ENCODE measurements at places on chromosomes 16 and 17.
A peak's percentile ranks its signal among the peaks of the same experiment; 100 is the strongest.

GRCh38 chr17:74785096-74785980 is 9.2 kb upstream of the NAT9 start:
- peak; percentile 48 for DNase-seq

DNA sequence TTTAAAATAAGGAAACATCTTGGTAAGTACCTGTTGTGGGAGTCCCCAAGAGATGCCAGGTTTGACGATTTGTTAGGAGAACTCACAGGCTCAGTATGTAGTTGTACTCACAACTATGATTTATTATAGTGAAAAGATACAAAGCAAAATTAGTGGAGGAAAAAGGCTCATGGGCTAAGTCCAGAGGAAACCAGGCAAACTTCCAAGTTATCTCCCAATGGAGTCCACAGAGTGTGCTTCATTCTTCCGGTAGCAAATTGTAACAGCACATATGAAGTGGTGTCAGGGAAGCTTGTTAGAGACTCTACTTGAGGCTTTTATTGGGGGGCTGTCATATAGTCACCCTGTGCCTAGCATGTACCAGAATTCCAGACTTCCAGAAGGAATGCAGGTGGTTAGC is 2.3 kb downstream of the DDX19A start:
- no peak for DNase-seq

DNA sequence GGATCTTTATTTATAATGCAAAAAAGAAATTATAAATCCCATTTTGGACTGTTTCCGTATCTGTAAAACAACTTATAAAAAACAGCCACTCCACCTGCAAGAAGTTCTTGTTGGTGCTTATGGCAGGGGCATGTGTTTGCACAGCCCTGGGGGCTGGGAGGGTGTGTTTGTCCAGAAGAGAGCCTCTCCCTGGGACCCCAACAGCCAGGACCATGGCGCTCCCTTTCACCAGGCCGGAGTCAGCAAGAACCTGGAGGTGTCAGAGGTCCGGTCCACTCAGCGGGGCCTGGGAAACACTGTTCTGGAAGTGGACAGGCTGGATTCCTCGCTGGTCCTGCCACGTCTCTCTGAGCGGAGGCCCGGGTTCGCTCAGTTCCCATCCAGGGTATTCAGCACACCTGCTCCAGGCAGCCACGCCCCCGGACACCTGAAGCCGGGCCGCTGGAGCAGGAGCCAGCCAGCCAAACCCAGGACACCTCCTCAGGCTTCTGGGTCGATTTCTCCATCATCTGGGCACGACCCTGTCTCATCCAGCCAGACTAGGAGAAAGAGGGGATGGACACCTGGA is 18.9 kb upstream of the GINS2 start:
- no peak for DNase-seq

GRCh38 chr17:80539022-80539641 is 5.5 kb upstream of the RPTOR start:
- DNase-seq, result no peak

GRCh38 chr17:45705123-45706009 is 78.8 kb upstream of the CRHR1 start:
- no peak for DNase-seq

DNA sequence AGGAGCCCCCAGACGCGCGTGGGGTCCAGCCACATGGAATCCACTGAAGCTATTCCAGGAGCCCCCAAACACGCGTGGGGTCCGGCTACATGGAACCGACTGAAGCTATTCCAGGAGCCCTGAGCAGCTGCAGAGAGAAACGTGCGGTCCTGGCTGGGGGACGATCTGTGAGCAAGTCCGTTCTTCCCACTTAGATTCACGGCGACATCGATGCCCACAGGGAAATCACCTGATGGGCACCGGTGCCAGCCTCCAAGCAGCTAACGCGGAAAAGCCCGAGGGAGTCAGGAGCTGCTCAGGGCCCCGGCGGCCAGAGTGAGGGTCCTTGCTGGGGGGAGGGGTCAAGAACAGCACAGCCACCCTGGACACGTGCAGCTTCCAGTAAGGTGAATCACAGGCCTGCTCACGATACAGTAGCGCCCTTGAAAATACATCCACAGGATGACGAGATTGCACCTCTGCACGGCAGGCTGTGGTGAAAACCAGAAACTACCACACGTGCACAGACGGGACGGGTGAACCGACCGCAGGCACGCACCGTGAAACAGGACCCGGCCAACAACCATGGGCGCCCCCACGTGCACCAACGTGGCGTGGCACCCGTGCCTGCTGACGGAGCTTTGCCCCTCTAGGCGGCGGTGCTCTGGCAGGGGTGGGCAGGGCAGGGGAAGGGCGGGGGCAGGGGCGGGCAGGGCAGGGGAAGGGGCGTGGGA is 77.7 kb upstream of the GNG13 start:
- peak; percentile 33 for DNase-seq

- no peak for DNase-seq
These were observed 8.0 kb downstream of the TNRC6A start for GRCh38 chr16:24737391-24737871.

- DNase-seq, result no peak
These were observed 359.1 kb downstream of the SEC14L1 start for GRCh38 chr17:77499699-77500435.

DNA sequence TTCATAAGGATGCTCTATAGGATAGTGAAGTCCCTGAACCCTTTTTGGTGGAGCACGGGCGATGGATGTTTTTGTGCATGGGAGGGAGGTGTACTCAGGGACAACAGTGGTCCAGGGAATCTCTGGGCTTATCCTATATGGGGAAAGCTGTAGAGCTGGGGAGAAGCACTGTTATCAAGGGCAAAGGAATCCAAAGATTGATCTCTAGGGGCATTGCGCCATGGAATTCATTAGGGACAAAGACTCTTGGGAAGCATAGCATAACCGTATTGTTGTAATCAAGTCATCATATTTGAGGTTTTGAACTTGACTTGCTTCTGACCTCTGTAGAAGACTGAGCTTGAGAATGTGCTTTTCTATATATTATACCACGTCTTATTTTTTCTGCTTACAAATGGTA is 172.9 kb upstream of the ZFHX3 start:
- DNase-seq, result no peak

GRCh38 chr16:73504591-73505575 is 457.0 kb upstream of the ZFHX3 start:
- no peak for DNase-seq

DNA sequence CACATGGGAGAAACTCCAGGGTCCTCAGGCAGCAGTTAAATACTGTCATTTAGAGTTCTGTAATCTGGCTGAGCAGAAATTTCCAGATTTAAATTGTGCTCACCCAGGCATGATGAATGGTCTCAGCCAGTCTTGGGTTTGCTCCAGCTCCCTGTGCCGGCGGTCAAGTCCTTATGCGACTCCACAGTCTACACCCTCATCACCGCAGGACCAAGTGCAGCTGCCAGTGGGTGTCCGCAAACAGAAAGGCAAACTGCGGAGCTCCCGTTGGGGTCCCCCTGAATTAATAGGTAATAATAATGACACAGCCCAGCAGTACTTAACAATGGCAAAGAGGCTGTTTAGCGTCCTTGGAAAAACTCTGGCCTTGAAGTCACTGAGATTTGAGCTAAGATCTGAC is 3.9 kb upstream of the CACNG4 start:
- no peak for DNase-seq

GRCh38 chr17:81396278-81396721 is 1.0 kb downstream of the BAHCC1 start:
- no peak for DNase-seq

DNA sequence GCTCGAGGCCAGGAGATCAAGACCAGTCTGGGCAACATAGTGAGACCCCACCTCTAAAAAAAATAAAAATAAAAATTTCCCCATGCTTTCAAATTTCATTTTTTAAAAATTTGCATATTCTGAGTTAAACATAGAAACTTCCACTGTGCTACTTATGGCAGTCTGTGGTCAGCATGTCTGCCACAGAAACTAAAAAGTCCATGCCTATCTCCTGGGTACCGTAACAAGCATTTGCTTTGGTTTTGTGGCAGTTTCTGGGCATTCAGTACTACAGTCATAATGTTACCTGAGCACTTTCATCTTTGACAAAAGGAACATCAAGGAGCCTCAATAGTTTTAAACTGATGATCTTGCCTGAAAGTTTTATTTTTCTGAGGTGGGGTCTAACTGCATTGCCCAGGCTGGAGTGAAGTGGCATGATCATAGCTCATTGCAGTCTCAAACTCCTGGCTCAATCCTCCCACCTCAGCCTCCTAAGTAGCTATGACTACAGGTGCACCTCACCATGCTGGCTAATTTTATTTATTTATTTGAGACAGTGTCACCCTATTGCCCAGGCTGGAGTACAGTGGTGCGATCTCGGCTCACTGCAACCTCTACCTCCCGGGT is 13.2 kb upstream of the ITGA2B start:
- no peak for DNase-seq

DNA sequence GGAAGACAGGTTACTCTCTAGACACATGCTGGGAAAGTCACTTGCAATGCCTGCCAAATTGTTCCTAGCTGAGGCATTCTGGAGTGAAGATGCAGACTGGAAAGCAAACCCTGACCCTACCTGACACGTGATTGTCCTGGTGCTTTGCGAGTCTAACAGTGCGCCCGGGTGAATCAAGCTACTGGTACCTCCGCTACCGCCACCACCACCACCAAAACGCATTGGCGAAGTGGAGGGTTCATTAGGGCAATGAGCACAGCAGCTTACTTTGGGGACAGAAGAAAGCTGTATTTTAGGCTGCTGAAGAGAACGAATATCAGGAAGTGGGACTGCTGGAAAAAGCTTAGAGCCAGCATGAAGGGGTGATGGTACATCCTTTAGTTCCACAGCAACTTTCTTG is 7.0 kb downstream of the MARF1 start:
- DNase-seq, result no peak

DNA sequence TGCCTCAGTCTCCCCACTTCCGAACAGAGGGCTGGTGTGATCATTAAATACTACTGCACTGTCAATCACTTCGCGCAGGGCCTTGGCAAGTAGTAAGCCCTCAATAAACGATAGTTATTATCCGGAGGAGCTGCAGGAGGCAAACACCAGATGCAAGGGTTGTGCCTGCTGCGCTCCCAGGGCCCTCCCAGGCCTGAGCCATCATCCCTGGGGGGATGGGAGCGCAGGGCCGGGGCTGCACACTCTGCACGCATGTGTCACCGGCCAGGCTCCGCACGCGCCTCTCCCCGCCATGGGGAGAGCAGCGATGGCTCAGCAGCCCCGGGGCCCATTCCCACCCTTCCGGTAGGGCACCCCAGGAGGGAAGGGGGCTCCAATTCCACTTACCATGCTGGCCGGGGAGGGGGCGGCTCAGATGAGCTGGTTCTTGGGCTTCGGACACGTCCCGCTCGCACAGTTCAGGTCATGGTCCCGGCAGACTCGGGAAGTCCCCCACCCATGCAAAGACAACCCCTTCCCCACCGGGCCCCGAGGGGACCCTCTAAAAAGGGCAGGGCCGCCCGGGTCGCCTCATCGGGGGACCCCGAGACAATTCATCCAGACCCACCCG is 681 bp downstream of the XPO6 start:
- DNase-seq, result peak; percentile 74

DNA sequence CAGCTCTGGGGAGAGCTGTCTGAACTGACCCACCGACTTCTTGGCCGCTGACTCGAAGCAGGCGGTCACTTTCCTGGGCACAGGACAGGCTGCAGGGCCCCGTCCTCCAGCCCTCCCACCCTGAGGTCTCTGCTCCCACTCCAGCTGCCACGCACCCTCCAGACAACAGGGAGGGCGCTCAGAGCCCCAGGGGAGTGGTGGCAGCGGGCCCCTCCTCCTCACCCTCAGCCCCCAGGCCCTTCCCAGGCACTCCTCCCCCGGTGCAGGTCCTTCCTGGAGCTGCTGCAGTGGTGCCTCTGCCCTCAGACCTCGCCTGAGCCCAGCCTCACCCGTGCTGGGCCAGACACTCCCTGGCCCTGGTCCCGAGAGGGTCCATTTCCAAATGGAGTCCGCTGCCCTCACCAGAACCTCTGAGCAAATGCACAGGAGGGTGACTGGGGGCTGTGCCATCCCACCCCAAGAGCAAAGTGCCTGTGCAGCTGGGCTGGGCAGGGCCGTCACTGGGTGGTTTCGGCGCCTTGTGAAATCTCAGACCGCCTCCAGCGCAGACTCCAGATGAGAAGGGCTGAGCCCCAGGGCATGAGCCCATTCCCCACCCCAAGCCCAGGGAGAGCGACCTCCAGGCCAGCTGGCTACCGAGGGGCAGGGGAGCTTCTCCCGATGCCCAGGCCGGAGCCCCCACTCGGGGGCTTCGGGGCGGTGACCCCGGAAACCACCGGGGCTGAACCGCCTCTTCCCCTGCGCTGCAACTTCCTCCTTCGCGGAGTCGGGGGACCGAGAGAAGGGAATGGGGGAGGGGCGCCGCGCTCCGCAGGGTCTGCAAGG is 717 bp downstream of the CYBA start:
- peak; percentile 46 for DNase-seq

- no peak for DNase-seq
These were observed 26.3 kb downstream of the TANGO6 start for GRCh38 chr16:68869492-68870088.

Data from stimulated activated naive CD8-positive, alpha-beta T cell treated with anti-CD3 and anti-CD28 coated beads, Interleukin-15, amount 100 ng/mL, for 72 hours (primary cell).